Forelimb muscle (tissue), 1 donor: ENCODE measurements at places on chromosomes 12 and 14.

DNA sequence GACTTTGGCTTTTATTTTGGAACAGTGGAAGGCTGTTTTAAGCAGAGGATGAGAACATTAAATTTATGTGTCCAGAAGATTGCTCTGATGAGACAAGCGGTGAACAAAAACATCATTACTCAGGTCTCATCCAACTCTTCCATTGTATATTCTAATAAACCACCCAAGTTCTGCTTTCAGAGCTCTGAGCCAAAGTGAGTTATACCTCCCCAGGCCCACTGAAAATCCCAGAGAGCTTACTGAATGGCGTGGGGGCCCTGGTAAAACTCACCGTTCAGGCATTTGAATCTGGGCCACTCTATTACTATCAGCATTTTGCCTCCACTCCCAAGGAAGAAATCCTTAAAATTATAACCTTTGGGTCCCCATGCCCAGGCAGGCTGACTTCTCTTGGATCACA is 122.0 kb upstream of the HIF1A start:
- no peak for DNase-seq

DNA sequence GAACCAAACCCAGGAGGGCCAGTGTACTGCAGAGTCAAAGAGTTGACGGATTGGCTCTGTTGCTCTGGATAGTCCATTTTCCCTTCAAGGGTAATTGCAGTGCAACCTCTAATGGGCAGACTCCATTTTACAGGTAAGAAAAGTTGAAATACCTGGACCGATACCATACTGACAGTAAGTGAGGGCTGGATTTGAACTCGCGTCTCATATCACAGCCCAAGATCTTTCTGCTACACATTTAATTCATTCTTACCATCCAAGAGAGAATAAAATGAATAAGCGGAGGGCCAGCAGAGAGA is 356 bp upstream of the ZC3H14 start:
- no peak for DNase-seq

GRCh38 chr12:105330931-105331804 is 677 bp downstream of the C12orf75 start:
- DNase-seq, result no peak

DNA sequence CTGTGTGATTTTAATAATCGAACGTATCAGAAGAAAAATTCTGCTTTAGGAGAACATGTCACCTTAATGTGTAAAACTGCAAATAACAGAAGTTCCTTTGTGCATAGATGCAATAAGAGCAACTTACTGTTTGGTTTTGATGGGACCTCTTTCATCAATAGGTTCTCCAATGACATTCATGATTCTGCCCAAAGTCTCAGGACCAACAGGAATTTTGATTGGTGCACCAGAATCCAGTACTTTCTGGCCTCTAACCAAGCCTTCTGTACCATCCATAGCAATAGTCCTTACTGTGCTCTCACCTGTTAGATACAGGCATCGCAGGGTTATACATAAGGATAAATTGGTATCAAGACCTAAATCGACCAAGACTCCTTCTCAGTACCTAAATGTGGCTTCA is 1.1 kb downstream of the ATP5F1B start:
- DNase-seq, result no peak

DNA sequence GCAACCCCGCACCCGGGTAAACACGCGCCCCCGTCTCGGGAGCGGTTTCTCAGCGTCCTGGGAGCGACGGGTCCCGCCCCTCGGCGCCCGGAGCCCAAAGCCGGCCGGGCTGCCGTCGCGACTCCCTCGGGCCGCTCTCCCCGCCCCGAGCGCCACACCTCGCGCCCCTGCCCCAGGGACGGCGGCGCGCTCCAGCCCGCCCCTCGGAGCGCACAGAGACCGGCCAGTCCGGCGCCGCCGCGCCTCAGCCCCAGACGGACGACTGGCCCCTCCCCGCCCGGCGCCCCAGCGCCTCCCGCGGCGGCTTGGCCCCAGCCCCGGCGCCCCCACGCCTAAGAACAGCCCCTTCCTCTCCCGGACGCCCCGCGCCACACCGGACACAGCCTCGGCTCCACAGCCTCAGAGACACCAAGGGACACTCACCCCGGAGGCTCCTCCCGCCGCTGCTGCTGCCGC is 411 bp downstream of the BTBD7 start:
- DNase-seq, result no peak

DNA sequence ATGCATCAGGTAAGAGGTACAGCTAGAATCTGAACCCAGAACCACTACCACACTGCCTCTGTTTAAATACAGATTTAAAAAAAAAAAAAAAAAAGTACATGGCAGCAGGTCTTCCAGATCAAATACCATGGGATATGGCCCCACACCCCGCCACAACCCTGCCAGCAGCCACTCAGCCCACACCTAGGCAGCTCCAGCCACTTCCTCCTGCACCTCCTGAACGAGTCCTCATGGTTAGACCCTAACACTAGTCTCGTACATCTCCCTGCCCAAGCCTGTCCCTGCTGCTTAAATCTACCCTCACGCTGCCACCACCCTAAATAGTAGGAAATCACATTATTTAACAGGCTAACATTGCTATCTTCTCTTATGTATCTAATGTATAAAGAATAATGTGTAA is 12.6 kb downstream of the SETD3 start:
- DNase-seq, result no peak

DNA sequence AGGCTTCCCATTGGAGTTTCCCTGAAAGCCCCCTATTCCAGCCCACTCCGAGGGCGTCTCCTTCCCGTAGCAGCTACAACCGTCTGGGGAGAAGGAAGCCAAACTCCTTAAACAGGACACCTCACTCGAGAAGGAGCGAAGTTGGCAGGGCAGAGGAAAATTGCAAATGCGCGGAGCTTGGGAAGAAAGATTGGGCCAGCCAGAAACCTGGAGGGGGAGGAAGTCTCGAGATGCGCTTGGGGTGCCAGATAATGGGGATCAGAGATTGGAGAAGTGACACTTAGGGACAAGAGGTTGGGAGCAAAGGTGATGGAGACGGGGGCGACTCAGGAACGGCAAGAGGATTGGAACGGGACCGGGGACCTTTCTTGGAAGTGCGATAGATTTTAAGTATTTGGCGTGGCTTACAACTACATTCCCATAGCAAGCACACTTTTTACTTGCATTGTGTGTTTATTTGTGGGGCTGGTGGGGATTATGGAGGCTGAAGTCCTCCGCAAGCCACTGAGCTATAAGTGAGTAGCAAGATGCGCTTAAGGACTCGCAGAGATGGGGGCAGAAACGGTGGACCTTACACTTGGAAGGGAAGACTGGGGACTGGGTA is 926 bp downstream of the HRK start:
- DNase-seq, result no peak

- no peak for DNase-seq
Measured at GRCh38 chr12:116096874-116097273, 180.6 kb downstream of the MED13L start.
